ENCODE measurements at places on chromosomes 5 and 9.

DNA sequence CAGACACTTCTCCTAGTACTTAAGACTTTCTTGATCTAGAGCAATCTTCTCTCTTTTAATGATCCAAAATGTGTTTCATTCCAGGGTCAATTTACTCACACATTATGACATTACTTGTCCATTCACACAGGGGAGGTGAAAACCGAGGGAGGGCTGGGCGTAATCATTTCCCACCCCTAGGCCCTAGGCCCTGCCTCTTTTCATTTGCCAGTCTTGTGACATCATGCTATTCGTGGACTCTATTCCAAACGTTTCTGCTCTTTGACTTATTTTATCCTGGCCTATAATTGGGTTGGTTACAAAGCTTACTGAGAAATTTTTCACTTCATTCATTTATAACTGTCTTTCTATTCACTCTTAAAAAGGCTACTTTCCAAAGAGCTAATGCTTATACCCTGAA is 2.4 kb downstream of the DCAF12 start:
- DNase-seq, result peak; percentile 42

- peak; percentile 52 for DNase-seq
Measured at GRCh38 chr9:99231711-99232110, 9.6 kb downstream of the SEC61B start.

- DNase-seq, result no peak
Measured at GRCh38 chr9:81455462-81456219, 233.7 kb downstream of the TLE1 start.

GRCh38 chr5:38376404-38376803 is 118.0 kb downstream of the EGFLAM start:
- no peak for DNase-seq

- DNase-seq, result no peak
Measured at GRCh38 chr5:1952444-1953099, 69.8 kb upstream of the IRX4 start.

DNA sequence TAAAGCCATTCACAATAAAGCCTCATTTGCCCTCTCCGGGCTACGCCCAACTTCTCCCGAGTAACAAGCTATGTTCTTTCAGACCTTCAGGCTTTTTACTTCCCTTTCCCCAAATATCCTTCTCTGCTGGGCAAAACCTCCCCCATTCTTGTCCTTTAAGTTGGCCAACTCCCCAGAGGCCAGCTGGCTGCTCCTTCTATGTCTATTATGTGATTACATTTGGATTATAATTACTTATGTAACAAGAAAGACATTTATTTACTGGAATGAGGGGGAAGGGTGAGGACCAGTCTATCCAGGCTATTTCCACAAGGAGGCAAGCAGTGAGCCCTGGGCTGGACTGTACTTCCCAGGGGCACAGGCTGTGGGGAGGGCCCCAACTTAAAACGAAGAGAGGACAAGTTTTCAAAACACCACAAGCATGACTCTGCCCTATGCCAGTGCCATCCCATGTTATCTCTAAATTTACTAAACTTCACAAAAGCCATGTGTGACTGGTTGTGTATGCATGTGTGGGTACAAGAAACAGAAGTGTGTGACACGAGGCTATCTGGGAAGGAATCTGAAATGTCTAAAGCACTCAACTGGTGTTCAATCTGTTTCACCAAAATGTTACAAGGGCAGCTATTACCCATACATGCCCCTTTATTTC is 84.5 kb downstream of the GNAQ start:
- no peak for DNase-seq

DNA sequence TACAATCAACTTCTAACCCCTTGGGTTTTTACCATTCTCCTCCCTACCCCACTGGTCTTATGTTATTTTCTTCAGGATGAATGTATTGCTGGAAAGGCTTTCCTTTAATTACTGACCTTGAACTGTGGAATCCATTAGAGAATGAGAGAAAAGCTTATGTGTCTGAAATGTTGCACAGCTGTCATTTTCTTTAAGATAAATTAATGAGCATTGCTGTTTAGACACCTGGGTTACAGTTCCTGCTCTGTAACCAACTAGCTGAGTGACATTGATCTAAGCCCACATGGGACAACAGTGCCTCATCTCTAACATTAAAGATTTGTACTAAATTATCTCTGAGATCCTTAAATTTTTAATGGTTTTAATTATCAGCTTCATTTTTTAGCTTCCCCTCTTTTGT is 507.0 kb downstream of the TAF11L14 start:
- DNase-seq, result no peak

GRCh38 chr9:85508616-85509015 is 233.1 kb downstream of the AGTPBP1 start:
- no peak for DNase-seq

GRCh38 chr5:71452876-71453275 is 2.6 kb upstream of the BDP1 start:
- DNase-seq, result no peak

DNA sequence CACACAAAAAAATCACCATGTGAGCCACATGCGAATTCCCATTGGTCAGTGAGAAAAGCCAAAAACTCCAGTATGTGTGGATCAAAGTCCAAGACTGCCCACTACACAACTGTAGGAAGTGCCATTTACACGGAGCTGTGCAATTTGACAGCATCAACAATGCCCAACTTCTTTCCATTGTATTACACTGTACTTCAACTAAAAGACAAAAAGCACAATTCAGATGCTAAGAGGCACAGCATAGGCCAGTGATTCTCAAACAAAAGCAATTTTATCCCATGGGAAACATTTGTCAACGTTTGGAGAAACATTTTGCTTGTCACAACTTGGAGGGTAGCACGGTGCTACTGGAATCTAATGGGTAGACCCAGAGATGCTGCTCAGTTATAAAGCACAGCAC is 39.8 kb downstream of the IARS1 start:
- no peak for DNase-seq

- no peak for DNase-seq
Measured at GRCh38 chr5:67026278-67026677, 170.3 kb downstream of the CD180 start.

DNA sequence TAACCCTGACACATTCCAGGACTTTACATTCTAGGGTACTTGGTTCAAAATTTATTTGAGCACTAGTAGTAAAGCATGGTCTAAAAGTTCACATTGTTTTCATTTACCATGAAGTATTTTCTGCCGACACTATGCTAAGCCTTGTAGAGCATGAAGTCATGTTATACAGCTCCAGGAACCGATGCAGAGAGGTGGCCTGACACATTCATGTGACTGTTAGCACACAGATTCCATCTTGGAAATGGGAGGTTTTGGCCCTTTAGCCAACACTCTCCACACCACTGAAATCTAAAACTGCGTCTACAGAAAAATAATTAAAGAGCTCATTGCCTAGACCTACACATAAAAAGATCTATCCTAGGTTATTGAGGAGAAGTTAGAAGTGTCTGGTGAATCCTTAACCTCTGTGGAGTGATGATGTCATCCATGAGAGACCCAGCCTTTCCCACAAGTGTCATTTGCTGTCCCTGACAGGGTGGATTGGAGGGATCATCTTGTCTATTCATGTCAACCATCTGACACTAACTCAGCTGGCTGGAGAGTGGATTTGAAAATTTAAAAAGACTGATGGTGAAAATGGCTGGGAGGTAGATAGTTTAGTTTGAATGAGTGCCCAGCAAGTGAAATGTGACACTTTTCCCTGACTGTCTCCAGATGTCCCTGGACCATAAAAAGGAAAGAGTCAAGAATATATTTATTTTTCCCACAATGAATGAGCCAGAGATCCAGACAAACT is 1.3 kb downstream of the RANBP3L start:
- no peak for DNase-seq

DNA sequence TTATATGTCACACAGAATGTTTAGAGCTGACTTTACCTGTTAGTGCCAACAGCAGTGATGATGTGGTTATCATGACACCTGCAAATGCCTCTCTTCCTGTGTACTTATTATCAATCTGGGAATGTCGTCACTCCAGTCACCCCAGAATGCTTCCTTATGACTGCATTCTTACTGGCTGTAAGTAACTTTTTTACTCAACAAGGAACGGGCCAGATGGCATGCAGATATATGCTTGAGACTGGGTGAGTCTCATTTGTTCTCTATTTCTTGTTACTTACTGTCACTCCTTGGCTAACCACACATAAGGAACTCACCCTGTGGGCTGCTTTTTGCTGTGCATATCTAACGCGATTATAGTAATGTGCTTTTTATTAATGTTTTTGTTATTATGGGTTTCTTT is 385.5 kb upstream of the MEF2C start:
- peak; percentile 17 for DNase-seq

- no peak for DNase-seq
Measured at GRCh38 chr5:129174480-129174879, 79.9 kb downstream of the ISOC1 start.

DNA sequence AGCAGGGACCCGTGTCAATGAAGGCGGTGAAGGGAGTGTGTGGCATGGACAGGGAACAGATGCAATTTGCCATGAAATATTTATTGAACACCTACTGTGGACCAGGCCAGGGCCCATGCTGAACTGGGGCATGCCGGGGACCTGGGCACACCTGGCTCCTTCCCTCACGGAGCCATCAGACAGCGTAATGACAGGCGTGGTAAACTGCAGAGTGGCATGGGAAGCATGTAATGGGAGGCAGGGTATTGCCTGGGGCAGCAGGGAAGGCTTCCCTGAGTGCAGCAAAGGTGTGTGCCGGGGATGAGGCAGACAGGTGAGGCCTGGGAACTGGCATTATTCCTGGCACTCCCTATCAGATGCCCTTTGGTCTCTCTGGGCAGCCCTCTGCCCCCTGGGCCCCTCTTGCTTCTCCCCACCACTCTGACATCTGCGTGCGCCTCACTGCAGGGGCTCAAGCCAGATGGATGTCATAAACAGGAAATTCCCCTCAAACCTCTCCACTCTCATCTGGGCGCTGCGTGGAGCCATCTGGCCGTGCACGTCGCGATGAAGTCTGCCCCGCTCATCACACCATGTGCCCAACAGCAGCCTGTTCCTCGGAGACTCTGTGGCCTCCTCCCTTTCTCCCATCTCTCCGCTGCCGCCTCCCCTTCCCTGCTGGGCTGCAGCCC is 67.6 kb downstream of the HMCN2 start:
- no peak for DNase-seq

- DNase-seq, result no peak
Measured at GRCh38 chr9:133540698-133541025, 6.2 kb downstream of the ADAMTSL2 start.

- DNase-seq, result no peak
Measured at GRCh38 chr5:3904584-3904983, 309.0 kb downstream of the IRX1 start.

DNA sequence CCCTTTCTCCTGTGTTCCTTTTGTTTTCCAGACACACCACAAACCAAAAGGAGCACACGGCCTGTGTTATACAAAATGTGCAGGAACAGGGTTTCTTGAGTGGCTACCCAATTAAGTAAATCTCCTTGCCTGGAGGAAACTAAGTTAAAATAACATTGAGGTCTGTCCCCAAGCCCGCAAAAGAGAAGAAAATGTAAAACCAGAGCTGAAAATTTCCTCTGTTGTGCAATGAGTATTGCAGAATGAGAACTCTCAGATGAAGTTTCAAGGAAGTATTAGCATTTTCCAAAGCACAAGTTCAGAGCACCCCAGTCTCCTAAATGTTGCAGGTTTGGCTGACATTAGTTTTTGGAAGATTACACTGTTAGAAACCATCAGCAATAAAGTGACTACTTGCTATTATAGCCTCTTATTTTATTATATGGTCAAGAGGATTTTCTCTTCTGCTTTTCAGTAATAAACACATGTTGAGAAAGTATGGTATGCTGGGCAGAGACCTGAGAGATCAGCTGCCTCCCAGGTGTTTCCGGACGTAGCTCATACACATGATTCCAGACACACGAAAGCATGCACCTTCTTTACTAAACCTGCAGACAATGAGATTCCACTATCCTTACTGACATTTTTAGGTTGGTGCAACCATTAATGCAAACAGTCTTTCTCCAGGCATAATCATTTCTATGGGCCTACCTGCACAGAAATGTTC is 161.3 kb downstream of the SNCAIP start:
- no peak for DNase-seq

Measured in germinal center (tissue), 1 donor.